ENCODE measurements at places on chromosomes 11 and 22.

GRCh38 chr11:32016111-32016510 lies 74.8 kb upstream of the RCN1 start:
- no peak for DNase-seq

DNA sequence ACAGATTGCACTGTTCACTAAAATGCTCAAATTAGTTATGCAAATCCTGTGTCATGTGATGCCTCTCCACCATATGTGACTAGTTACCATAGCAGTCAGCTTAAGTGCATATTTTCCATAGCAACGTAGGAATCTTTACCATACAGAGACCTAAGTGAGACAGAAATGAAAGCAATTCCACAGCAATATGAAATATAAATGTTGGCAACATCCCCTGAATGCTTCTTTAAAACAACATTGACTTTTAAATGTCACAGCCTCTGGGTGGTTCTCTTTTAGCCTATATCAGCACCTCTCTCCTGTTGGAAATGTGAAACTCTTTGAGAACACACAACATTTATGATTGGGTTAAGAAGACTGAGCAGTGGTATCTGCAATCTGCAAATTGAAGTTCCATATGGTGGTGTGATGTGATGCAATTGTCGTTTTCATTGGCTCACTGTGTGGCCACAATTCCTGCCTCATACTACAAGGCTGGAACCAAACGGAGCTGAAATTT lies 814.6 kb downstream of the DLG2 start:
- no peak for DNase-seq

DNA sequence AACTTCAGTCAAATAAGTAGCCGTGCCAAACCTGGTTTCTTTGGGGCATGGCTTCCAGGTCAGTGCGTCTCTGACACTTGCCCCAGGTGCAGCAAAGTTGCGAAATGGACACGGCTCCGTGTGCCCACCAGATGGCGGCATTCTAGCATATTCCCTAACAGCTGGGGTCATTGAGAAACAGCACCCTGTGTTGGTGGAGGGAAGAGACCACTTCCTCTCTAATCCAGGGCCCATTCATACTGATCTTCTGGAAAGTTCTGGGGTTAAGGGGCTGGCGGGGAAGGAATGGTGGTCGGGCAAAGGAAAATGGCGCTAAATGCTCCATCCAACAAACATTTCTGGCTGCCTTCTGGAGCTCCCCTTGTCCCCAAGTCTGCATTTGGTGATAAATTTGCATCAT lies 141.2 kb upstream of the TIMP3 start:
- DNase-seq, result peak; percentile 34

- peak; percentile 93 for DNase-seq
Observed at GRCh38 chr11:128422576-128423370, 164.6 kb downstream of the ETS1 start.

GRCh38 chr11:125157118-125157733 lies 7.3 kb upstream of the PKNOX2 start:
- no peak for DNase-seq

DNA sequence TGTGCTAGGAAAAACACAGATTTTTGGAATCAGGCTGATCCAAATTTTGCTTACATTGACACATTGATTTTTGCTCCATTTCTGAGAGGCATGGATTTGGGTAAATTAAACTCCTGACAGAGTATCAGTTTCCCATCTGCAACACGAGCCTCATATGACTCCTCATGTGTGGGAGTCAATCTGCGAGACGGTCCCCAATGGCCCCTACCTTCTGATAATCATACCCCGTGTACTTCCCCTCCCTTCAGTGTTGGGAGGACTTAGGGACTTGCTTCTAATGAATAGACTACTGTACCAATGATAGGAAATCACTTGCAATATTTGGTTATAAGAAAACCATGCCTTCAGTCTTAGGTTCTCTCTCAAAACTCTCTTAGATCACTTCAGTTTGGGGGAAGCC lies 302.7 kb downstream of the ETS1 start:
- no peak for DNase-seq

DNA sequence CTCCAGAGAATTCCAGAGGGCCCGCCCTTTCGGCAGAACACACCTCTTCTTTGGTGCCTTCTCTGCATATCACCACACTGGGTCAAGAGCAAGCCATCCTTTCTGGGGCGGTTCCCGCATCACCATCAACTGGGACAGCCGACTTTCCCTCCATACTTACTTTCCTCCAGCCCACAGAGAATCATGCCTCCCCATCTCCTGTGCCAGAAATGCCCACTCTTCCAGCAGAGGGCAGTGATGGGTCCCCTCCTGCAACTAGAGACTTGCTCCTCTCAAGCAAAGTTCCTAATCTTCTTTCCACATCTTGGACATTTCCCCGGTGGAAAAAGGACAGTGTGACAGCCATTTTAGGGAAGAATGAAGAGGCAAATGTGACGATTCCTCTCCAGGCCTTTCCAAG lies 157.7 kb downstream of the C11orf91 start:
- DNase-seq, result peak; percentile 5

- no peak for DNase-seq
Observed at GRCh38 chr11:120424970-120425332, 86.6 kb upstream of the GRIK4 start.

- DNase-seq, result no peak
Observed at GRCh38 chr11:94924171-94924572, 49.2 kb downstream of the CWC15 start.

- no peak for DNase-seq
Observed at GRCh38 chr11:57260937-57261783, 24.1 kb upstream of the APLNR start.

GRCh38 chr11:35207471-35208403 lies 68.8 kb downstream of the CD44 start:
- DNase-seq, result no peak

GRCh38 chr11:69718147-69718546 lies 14.3 kb upstream of the FGF19 start:
- no peak for DNase-seq

DNA sequence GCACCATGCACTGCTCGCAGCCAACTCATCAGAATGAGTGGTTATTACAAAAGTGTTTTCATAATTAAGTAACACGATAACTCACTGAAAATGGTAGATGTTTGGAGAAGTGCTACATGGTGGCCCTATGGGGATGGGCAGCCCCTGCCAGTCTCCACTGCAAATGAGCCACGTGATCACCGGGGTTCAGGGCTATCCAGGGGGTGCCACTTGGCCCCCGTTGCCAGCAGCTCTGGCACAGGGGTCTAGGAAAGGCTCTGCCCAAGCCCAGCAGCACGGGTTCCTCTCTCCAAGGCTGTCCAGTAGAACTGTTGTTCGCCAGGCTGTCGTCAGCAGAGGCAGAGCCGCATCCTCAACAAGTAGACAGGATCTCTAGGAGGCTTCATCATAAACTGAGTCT lies 382.1 kb upstream of the B3GAT1 start:
- no peak for DNase-seq

Data from stimulated activated CD4-positive, alpha-beta T cell treated with anti-CD3 and anti-CD28 coated beads, Interleukin-12 subunit alpha, Interleukin-12 subunit beta, amount 100 ng/mL, for 48 hours (primary cell).